NCI-H1105 treated with DMSO at 0.1 percent for 48 hours (cell line): ENCODE measurements at places on chromosomes 2 and 18.

DNA sequence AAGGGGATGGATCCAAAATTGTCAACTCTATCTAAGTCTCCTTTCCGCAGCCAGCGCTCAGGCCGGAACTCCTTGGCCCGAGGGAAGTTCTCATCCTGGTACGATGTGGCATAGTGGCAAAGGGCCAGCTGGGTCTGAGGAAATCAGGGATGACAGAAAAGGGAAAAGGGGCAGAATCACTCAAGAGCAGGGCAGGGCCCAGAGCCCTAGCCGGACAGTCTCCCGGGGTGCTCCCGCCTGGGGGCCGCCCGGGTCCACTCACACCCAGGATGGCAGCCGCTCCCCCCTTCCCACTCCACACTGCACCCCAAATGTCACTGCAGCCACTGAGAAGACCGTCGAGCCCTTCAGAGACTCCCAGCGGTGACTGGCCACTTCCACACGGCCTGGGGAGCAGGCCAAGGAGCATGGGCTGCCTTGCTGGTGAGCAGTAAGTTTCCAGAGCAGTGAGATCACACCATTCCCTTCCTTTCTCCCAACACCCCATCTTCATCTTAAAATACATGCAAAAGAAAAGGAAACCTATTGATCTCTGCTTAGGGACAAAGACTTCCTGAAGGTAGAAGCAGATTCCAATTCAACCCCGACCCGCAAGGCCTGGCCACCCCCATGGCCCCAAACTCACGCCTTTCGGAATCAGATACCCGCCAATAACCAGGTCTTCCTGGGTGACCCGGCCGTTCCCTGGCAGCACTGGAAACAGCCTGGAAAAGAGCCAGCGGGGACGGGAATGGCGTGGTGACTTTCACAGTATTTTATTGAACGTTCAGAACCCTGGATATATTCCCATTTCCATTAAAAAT lies 26.7 kb downstream of the CYP27C1 start:
- DNase-seq, result no peak

GRCh38 chr18:61157451-61157850 lies 175.8 kb upstream of the CDH20 start:
- DNase-seq, result no peak

- peak; percentile 98 for DNase-seq
Observed at GRCh38 chr18:74147779-74148542, at the start of the genes FBXO15 and TIMM21. TSS of gene FBXO15 (minus strand) at chr18:74147834. CDS start at chr18:74147785, 49 bp downstream. TSS of gene TIMM21 (plus strand) at chr18:74148523. CDS start at chr18:74148809, 286 bp downstream.

- no peak for DNase-seq
Observed at GRCh38 chr2:200159829-200160781, 146.4 kb upstream of the SPATS2L start.

- DNase-seq, result no peak
Observed at GRCh38 chr2:24485197-24485596, 5.9 kb upstream of the NCOA1 start.

- no peak for DNase-seq
Observed at GRCh38 chr2:59232394-59233165, 991.5 kb upstream of the FANCL start.

DNA sequence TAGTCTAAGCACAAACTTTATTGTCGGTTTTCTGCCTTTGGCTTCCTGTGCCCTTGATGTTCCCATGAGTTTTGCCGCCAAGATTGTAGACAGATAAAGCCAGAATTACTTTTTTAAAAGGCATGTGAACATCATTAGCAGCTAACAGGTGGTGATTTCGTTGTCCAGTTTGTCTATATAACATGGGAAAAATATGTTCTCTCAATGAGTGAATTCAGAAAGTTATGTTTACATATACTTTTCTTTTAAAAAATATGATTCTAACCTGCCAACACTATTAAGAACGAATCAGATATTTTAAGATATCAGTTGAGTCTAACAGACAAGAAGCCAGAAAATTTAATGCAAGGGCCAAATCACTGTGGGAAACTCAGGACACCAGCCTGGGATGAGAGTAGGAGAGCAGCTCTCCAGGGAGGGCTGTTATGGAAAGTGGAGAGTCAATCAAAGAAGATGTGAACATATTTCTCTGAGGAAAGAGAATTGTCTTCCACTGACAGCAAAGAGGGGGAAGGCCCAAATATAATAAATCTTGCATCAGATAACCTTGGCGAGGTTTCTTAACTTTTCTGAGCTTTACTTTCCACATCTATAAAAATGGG lies 311.3 kb downstream of the ARHGAP15 start:
- DNase-seq, result no peak

GRCh38 chr2:127859712-127860085 lies 1.7 kb upstream of the POLR2D start:
- no peak for DNase-seq

DNA sequence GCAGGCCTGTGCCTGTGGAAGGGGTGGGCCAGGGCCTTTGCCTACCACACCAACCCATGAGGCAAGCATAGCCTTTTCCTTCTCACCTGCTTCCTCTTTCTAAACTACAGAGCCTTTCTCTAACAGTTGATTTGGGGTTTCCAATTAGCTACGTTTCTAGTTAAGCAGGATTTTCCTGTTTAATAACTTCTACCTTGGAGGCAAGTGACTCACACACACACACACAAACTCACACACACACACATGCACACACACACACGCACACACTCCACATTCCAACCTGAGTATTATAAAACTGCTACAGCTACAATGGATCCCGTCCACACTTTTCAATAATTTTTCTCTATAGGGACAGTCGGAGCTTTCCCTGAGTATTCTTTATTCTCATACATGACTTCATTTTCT lies 84.9 kb downstream of the SOX11 start:
- no peak for DNase-seq
